DND-41 (cell line): ENCODE measurements at places on chromosomes 6 and 20.

DNA sequence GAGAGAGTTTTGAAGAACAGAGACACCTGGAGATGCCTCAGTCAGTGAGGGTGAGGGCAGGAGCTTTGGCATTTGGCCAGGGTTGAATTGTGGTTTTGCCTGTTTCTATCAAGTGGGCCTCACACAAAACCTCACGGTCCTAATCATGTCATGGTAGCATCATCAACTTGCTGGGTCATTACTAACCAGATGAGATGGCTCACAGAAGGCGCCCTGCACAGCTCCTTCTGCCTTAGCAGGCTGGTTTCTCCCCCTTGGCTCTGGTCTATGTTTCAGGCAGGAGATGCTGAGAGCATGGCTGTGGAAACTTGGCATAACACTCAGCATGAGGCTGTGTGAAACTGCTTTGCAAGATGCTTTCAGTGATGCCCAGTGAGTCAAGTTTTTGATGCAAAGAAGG lies 99.3 kb downstream of the LRRC1 start:
- peak; percentile 88 for DNase-seq

DNA sequence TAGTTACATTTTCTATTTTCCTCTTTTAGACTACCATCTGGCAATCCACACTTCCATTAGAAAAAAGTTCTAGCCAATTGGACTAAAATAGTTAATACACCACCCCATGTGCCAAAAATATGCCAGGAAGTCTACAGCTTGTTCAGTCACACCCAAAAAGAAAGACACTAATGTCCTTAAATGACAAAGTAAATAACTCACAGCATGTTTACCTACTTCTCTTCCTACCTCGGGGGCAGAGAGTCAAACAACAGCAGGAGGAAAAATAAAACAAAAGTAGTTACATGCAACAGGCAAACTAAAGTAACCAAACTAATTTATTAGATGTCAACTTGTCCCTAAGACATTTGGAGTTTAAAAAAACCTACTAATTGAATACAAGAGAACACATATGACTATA lies 57.0 kb downstream of the UBE3D start:
- DNase-seq: no peak

DNA sequence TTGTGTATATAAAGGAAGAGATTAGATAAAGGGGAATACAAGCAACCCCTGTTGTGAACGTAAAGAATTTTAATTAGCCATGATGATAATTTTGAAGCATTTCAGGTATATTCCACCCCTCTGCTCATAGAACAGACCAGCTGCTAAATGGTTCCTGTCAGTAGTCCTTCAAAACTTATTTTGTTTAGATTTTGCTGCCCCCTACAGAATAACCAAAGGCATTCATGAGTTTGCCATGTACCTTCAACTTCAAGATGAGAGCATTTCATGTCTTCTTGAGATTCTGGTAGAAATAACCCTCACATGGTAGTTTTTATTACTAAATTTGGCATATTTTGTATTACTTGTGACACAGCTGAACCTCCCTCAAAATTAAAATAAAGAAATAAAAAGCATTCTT lies 1586.7 kb downstream of the HACE1 start:
- no peak for DNase-seq

DNA sequence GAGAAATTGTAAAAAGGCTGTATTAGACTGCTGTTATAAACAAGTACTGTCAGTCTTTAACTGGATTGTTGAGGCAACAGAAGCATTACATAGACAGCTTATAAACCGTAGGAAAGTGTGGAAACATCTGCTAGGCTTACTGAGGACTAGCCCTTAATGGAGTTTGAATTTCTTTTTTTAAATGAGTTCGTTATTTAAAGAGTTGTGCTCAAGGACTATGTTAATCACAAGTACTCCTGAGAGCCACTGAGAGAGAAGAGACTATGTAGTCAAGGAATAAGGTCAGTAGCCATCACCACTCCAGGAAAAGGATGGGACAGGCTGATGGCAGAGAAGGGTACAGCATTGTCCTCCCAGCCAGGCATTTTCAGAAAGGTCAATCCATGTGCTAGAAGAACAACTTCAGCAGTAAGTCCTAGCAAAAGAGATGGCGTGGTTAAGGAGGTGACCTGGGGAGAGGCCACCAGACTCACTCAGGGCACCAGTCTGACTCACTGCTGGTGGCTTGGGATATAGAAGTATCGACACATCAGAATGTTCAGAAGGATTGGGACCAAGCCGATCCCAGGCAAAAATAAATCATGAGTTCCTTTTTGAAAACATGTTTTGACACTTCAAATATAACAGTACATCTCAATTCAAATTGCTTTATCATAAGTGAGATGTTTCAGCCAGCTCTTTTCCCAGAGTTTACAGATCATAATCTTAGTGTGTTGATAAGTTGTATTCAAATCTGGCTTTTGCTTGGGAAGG lies 6.4 kb downstream of the RPS12 start:
- DNase-seq: no peak

- no peak for DNase-seq
Observed at GRCh38 chr20:3423126-3423525, 15.7 kb upstream of the DNAAF9 start.

GRCh38 chr6:143191361-143191760 lies 130.7 kb downstream of the AIG1 start:
- DNase-seq: no peak

GRCh38 chr6:56689114-56689513 lies 46.4 kb upstream of the DST start:
- DNase-seq: no peak
